ENCODE measurements at places on chromosomes 11 and 22. TPM values are rescaled to one million over a fixed set of nuclear protein-coding genes. Genes with fewer than 3 reads are reported as not detected.

DNA sequence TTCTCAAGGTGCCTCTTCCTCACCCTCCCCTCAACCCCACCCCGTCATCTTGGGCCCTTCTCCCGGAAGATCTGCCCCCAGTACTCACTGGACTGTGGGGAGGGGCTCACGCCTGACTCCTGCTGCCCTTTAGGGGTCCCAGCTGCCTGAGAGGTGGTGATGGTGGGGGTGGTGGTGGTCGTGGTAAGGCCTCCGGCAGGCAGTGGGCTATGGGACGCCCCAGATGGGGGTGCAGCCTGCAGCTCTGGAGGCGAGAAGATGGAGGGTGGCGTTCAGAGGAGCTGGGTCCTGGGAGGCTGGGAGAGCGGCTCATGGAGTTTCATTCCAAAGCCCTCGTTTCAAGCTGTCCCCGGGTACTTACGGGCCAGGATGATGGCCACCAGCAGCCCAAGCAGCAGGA, 820 bp downstream of the MFRP start:
- H3K27me3 ChIP-seq = peaks cover 8% of the 10 kb centered on the region
- H3K4me1 ChIP-seq = no peaks in the 10 kb centered on the region
- no peak overlapping the region for H3K4me3 ChIP-seq

GRCh38 chr11:121240650-121241303, 51.8 kb upstream of the SC5D start:
- peaks cover 9% of the 10 kb centered on the region for H3K36me3 ChIP-seq
- peaks cover 8% of the 10 kb centered on the region for H3K4me1 ChIP-seq
- DNase-seq = no peak
- H3K27ac ChIP-seq = no peak overlapping the region

- peaks cover 18% of the 10 kb centered on the region for H3K36me3 ChIP-seq
- H3K4me3 ChIP-seq = no peak overlapping the region
- H3K4me1 ChIP-seq = no peaks in the 10 kb centered on the region
- H3K27ac ChIP-seq = no peak overlapping the region
- H3K27me3 ChIP-seq = no peaks in the 10 kb centered on the region
Measured at GRCh38 chr11:94342250-94342649, 37.9 kb downstream of the IZUMO1R start.

Gene SLC1A2
- 0.50 TPM for total RNA-seq

Gene SYNGR1
- total RNA-seq = 13.2 TPM

Gene FZD4
- 4.5 TPM for total RNA-seq

Gene MIOX
- total RNA-seq = 1.4 TPM

All from H9 (cell line).